ENCODE measurements at places on chromosomes 7 and 10.
A peak's percentile ranks its signal among the peaks of the same experiment; 100 is the strongest.

- DNase-seq: no peak
Measured at GRCh38 chr7:33039257-33039902, 23.2 kb downstream of the NT5C3A start.

GRCh38 chr10:5832946-5833345 lies 19.7 kb upstream of the GDI2 start:
- DNase-seq: no peak

- no peak for DNase-seq
Measured at GRCh38 chr7:131010717-131011431, 276.9 kb upstream of the KLF14 start.

- no peak for DNase-seq
Measured at GRCh38 chr7:131194070-131194865, 133.4 kb upstream of the MKLN1 start.

- DNase-seq: no peak
Measured at GRCh38 chr7:121373177-121373576, 22.9 kb downstream of the FAM3C start.

DNA sequence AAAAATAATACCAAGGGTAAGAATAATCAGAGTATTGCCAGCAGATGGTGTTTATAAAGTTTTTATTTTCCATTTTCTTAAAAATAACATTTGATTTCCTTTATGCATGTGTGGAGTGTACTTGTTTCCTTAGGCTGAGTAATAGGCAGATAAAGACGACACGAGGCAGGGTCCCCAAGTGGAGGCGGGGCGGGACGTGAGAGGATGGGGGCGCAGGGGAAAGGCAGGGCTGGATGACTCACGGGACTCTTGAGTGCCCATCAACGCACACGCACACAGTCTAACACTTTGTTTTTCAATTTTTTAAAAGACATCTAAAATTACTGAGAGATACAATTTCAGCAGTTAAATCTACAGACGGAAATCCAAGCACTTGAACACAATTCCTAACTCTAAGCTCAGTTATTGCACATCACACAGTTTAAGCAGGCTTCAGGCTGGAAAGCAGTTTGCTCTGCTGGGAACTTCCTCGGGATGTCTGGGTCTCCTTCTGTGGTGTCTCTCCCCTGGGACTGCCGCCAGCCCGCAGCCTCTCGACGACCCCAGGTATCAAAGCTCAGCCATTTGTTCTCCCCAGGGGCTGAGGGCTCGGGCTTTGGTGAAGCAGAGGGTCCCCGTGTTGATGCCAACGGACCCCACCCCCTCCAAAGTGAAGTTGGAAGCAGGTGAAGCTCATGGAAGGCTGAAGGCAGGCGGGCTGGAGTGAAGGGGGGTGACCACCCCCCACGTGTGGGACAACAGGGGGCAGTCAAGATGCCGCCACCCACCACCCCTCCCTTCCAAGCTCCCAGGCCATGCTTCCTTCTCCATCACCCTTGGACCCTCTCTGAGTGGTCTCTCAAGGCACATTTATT lies 29.1 kb downstream of the SPOCK2 start:
- DNase-seq: no peak

GRCh38 chr10:70529848-70530247 lies 51.3 kb downstream of the PALD1 start:
- DNase-seq: no peak

GRCh38 chr10:23368816-23369640 lies 24.4 kb upstream of the C10orf67 start:
- no peak for DNase-seq

GRCh38 chr10:112330162-112330561 lies 43.8 kb upstream of the ACSL5 start:
- no peak for DNase-seq

GRCh38 chr10:110900983-110901382 lies 18.0 kb downstream of the BBIP1 start:
- no peak for DNase-seq

GRCh38 chr7:80369321-80369720 lies 142.5 kb downstream of the GNAT3 start:
- DNase-seq: no peak

GRCh38 chr7:103690242-103690974 lies 244.4 kb upstream of the SLC26A5 start:
- DNase-seq: no peak

- no peak for DNase-seq
Measured at GRCh38 chr10:3048119-3049019, 19.0 kb upstream of the PFKP start.

GRCh38 chr7:41702635-41703371 lies at the start of gene INHBA:
TSS of gene INHBA (minus strand) at chr7:41703090. CDS start at chr7:41700374, 2,716 bp downstream.
- peak; percentile 48 for DNase-seq

GRCh38 chr7:45239486-45239885 lies 81.9 kb downstream of the RAMP3 start:
- peak; percentile 67 for DNase-seq

- peak; percentile 3 for DNase-seq
Measured at GRCh38 chr7:123871998-123872867, 27.3 kb downstream of the HYAL4 start.

GRCh38 chr10:20059084-20059835 lies 243.0 kb downstream of the PLXDC2 start:
- DNase-seq: no peak

DNA sequence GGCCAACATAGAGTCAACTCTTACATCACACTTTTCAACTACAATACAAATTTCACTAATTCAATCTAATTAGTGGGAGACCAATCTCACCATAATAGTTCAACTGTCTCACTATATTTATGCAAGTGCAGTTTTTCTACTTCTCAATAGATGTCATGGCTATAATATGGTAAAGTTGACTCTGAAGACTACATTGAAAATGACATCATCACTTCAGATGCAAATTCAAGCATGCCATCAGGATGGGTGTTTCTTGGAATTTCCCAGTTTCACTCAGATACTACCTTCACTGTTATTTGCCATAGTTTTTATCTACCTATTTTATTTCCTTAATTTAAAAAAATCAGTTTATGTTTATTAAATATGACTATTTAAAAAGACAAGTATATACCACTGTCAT lies 67.1 kb downstream of the ABLIM1 start:
- no peak for DNase-seq

GRCh38 chr10:132938472-132939339 lies 3.7 kb downstream of the CFAP46 start:
- no peak for DNase-seq

GRCh38 chr10:119335671-119336353 lies 128.4 kb downstream of the GRK5 start:
- no peak for DNase-seq

GRCh38 chr7:75909521-75910132 lies 5.3 kb upstream of the POR start:
- no peak for DNase-seq

- no peak for DNase-seq
Measured at GRCh38 chr7:2926120-2926895, 82.2 kb upstream of the GNA12 start.

DNA sequence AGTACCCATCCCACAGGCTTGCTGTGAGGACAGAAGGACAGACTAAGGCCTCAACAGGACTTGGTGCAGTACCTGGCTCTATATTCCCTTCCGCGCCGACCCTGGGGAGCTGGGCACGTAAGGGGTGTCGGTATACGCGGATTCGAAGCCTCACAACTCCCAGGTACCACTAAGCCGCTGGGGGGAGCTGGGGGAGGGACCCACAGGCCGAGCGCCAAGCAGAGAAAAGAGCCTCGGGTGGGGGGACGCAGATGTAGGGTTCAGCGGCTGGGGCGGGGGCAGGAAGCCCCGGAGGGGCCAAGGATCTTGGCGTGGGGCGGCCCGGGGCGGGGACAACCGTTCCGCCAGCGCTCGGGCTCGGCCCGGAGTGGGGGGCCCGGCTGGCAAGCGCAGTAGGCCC lies 126.4 kb upstream of the ZNF746 start:
- DNase-seq: no peak

- peak; percentile 65 for DNase-seq
Measured at GRCh38 chr7:150428671-150429451, 21.6 kb upstream of the GIMAP8 start.
